Right atrium auricular region (tissue), 2 donors: ENCODE measurements at places on chromosomes 2 and 18. TPM values are rescaled to one million over a fixed set of nuclear protein-coding genes. Genes with fewer than 3 reads are reported as not detected.

HEATR5B gene
- 16.4 TPM for total RNA-seq

SEMA4C gene
- 23.3 TPM for total RNA-seq

REG1B gene
- total RNA-seq = not detected

- no peaks in the 10 kb centered on the region for H3K4me1 ChIP-seq
- no peaks in the 10 kb centered on the region for H3K36me3 ChIP-seq
- no peak for DNase-seq
- no peak overlapping the region for H3K27ac ChIP-seq
- no peak overlapping the region for H3K4me3 ChIP-seq
- no peaks in the 10 kb centered on the region for H3K27me3 ChIP-seq
Observed at GRCh38 chr18:65091744-65092329, 659.0 kb upstream of the CDH7 start.

LYPD1 gene
- 0.22 TPM for total RNA-seq

FAM228A gene
- 1.8 TPM for total RNA-seq

DNA sequence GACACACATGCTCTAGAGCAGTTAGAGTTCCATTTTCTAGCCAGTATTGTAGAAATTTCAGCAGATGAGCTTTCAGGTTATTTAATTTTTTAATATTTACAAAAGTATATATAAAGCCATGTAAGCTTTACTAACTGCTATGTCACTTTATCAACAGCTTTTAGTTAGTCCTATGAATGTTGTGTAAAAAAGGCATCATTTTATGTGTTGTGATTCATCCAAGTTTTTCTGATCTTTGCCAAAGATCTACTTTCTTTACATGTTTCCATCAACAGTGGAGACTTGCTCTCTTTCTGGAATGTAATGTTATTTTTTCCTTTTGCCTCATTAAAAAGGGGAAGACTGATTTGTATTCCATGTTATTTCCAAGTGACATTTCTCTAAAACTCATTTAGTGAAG, 125.2 kb upstream of the TFPI start:
- H3K4me3 ChIP-seq = no peak overlapping the region
- H3K36me3 ChIP-seq = no peaks in the 10 kb centered on the region
- no peak overlapping the region for H3K27ac ChIP-seq
- DNase-seq = no peak
- H3K4me1 ChIP-seq = no peaks in the 10 kb centered on the region

DNA sequence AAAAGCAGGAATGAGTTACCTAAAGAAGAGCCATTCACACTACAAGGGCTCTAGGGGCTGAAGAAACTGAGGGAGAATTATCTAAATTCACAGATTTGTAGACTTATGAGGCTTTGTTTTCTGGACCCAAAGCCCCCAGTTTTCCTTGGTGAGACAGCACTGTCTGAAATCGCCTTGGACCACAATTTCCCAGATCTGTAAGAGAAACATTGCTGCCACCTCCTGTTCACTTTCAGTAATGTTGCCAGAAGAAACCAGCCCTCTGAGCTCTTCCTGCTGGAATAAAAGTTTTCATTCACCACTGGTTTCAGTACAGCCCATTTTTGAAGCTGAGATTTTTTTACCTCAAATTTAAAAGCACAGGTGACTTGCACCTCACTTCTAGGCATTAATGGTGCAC, 169.2 kb downstream of the CDH20 start:
- H3K27me3 ChIP-seq = peaks cover 2% of the 10 kb centered on the region
- H3K27ac ChIP-seq = no peak overlapping the region
- no peak overlapping the region for H3K4me3 ChIP-seq
- DNase-seq = no peak

GRCh38 chr2:234290671-234291070, 206.2 kb downstream of the ARL4C start:
- no peaks in the 10 kb centered on the region for H3K4me1 ChIP-seq
- peak; percentile 67 for DNase-seq
- no peaks in the 10 kb centered on the region for H3K36me3 ChIP-seq
- no peaks in the 10 kb centered on the region for H3K27me3 ChIP-seq
- peak overlapping the region; percentile 56 for H3K27ac ChIP-seq
- H3K4me3 ChIP-seq = no peak overlapping the region

DNA sequence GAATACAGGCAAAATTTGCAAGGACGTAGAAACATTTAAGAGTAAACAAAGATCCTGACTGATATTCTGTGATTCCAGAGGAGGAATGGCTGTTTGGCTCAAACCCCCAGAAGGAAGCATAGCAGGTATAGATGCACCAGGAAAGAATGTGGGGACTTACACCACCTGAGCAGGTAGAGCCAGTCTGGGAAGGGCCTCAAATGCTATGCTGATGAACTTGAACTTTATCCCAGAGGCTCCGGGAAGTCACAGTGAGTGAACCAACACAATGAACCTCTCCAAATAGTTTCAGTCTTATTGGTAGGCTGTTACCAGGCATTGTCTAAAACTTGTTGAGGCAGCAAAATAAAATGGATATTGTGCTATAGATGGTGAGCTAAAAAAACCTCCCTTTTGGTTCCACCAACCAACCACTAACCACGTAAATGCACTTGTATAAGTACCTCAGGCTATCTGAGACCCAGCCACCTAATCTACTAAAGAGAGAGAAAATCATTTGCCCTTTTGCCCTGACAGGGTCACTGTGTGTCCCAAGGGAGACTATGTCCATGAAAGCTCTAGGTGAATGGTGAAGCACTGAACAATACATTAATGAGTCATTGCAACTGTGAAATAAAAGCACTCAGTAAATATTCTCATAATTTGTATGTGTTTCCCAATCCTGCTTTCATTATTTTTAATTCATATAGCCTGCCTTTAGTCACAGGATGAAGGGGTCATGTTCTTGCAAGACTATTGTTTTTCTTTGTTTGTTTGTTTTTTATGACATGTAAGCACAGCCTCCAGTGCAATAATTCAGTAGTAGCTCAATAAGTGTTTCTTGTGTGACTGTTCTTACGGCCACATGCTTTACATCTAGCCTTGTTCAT, 911.6 kb downstream of the EPHA4 start:
- no peaks in the 10 kb centered on the region for H3K36me3 ChIP-seq
- no peak overlapping the region for H3K27ac ChIP-seq
- no peak for DNase-seq
- H3K27me3 ChIP-seq = no peaks in the 10 kb centered on the region

GRCh38 chr2:70615222-70615621, 61.6 kb upstream of the TGFA start:
- no peaks in the 10 kb centered on the region for H3K36me3 ChIP-seq
- DNase-seq = no peak
- no peaks in the 10 kb centered on the region for H3K27me3 ChIP-seq
- H3K4me3 ChIP-seq = no peak overlapping the region

ANKRD30BL gene
- not detected for total RNA-seq

- no peak overlapping the region for H3K4me3 ChIP-seq
- H3K27me3 ChIP-seq = no peaks in the 10 kb centered on the region
- H3K4me1 ChIP-seq = no peaks in the 10 kb centered on the region
- no peaks in the 10 kb centered on the region for H3K36me3 ChIP-seq
- no peak for DNase-seq
Observed at GRCh38 chr2:44135771-44136170, 32.9 kb upstream of the PPM1B start.

ICOS gene
- total RNA-seq = not detected

EGR4 gene
- total RNA-seq = 0.16 TPM

FOXI3 gene
- total RNA-seq = not detected

UGT1A7 gene
- not detected for total RNA-seq

DNA sequence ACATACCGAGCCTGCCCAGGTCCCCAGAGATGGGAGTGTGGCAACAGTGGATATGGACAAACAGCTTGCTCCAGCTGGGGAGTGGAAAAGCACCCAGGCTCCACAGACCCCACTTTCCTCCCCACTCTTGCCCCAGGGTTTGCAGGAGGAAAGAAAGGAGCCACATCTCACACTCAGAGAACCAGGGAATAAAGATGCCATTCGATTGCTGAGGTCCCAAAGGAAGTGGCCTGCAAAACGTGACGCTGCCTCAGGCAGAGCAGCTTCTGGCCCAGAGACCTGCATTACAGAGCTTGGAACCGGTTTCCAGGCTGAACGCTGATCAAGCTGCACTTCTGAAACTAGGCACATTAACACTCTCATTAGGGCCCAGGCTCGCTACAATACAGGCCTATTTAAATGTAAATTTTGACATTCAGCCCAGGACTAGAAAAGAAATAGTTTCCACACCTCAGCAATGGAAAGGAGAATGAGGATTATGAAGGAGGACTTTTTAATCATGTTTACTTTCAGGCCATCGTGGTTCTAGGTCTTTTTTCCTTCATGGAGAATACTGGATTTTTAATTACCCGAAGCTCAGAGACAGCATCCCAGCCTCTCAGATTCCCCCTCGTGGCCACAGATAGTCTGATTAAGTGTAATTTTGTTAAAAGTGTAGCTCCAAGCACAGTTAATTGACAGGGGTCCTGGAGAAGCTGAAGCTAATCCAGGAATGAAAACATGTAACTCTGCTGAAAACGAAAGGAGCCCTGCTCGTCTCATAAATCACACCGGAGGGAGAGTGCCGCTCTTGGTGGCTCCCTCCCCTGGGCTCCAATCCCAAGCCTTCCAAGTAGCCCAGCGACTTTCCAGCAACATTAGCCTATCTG, 221.3 kb upstream of the RAB6C start:
- H3K27ac ChIP-seq = peak overlapping the region; percentile 3
- no peaks in the 10 kb centered on the region for H3K27me3 ChIP-seq
- H3K36me3 ChIP-seq = no peaks in the 10 kb centered on the region
- no peaks in the 10 kb centered on the region for H3K4me1 ChIP-seq
- no peak for DNase-seq
- peak overlapping the region; percentile 15 for H3K4me3 ChIP-seq

GRCh38 chr2:200310545-200310971, 4.1 kb downstream of the SPATS2L start:
- H3K27ac ChIP-seq = peak overlapping the region; percentile 45
- no peaks in the 10 kb centered on the region for H3K27me3 ChIP-seq
- H3K4me1 ChIP-seq = peaks cover 54% of the 10 kb centered on the region
- H3K4me3 ChIP-seq = no peak overlapping the region
- H3K36me3 ChIP-seq = no peaks in the 10 kb centered on the region

PAX8 gene
- 0.37 TPM for total RNA-seq

POTEI gene
- not detected for total RNA-seq

PLGLB2 gene
- total RNA-seq = 0.26 TPM

- no peaks in the 10 kb centered on the region for H3K36me3 ChIP-seq
- no peaks in the 10 kb centered on the region for H3K4me1 ChIP-seq
- peak within 1 kb of the TSS; percentile 64 for H3K4me3 ChIP-seq
- no peak for DNase-seq
Observed at GRCh38 chr2:164620873-164621763, at the start of gene GRB14. GRB14 (minus strand) TSS chr2:164621482; CDS start chr2:164621309, 173 bp downstream.

EVX2 gene
- not detected for total RNA-seq

DNA sequence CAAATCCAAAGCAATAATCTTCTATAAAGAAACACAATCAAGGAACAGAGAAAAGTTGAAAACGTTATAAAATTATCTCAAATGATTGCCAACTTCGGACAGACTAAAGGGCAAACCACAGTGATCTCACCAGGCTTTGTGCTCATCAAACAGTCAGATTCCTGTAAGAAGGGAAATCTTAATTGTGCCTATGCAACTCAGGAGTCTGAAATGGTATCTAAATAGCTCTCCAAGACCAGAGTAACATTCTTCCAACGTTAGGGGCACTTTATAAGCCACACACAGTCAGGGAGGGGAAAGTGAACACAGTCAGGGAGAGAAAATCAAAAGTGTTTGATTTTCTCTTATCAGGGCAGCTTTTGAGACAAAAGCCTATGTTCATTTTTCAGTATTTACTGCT, 29.4 kb downstream of the PLEKHM3 start:
- no peak overlapping the region for H3K4me3 ChIP-seq
- no peaks in the 10 kb centered on the region for H3K36me3 ChIP-seq
- H3K27ac ChIP-seq = no peak overlapping the region

CFAP221 gene
- 1.1 TPM for total RNA-seq

DNA sequence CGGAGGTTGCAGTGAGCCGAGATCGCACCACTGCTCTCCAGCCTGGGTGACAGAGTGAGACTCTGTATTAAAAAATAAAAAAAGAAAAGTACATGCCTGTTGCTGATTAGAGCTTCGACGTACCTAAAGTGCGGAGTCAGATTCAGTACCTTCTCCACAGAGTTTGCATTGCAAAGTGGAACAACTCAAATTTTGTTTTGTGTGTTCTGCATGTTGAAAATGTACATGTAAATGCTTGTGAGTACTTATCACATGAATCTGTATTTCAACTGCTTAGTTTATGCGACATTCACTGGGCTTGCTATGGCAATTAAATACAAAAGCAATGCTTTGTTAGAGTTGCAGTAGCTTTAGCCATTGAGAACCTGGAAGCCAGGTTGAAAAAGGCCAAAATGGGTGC, 36.4 kb downstream of the ACTR2 start:
- no peak overlapping the region for H3K4me3 ChIP-seq
- DNase-seq = no peak
- H3K27ac ChIP-seq = no peak overlapping the region
- H3K36me3 ChIP-seq = peaks cover 22% of the 10 kb centered on the region

- DNase-seq = no peak
- H3K4me1 ChIP-seq = no peaks in the 10 kb centered on the region
- no peak overlapping the region for H3K4me3 ChIP-seq
- no peaks in the 10 kb centered on the region for H3K27me3 ChIP-seq
- no peaks in the 10 kb centered on the region for H3K36me3 ChIP-seq
Observed at GRCh38 chr2:149613704-149614103, 26.1 kb upstream of the MMADHC start.

BUB1 gene
- 0.28 TPM for total RNA-seq
